Natural killer cell (primary cell): ENCODE measurements at places on chromosomes 16 and 17.

GRCh38 chr17:75047398-75048098 lies 523 bp downstream of the KCTD2 start:
- DNase-seq: peak; percentile 32
- peak overlapping the region; percentile 92 for H3K4me3 ChIP-seq
- H3K36me3 ChIP-seq: peaks cover 10% of the 10 kb centered on the region
- H3K27me3 ChIP-seq: no peaks in the 10 kb centered on the region
- peak overlapping the region; percentile 30 for H3K27ac ChIP-seq

DNA sequence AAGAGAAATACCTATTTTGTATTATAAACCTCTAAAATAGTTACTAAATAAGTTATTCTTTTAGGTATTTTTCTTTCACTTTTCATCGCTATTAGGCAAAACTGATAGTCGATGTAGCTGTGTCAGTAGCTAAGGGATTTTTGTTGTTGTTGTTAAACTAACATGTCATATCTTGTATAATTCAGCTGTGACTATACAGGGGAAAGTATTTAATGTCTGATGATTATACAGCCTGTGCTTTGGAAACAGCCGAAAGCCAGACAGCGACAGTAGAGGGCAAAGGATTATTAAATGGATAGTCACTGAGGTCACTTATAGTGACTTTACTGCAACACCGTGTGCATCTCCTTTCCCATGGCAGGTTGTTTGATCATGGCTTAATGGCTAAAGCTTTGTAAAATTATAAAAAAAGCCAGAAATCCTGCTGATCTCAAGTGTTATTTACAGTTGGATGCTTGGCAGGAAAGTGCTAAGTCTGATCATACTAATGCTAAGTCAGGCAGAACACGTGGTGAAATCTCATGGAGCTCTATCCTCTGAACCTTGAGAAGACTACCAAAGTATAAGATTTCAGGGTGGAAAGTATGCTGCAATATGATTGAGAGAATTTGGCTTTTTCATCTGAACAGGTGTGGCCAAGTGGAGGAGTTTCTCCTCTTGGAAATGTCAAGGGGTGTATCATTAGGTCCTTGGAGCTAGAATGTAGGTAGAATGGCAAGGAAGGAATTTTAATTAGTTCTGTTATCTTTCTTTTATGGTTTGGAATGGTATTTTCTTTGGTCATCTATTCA lies 88.4 kb downstream of the FTO start:
- H3K4me3 ChIP-seq: no peak overlapping the region
- H3K27ac ChIP-seq: no peak overlapping the region
- no peak for DNase-seq

- no peak for DNase-seq
- no peaks in the 10 kb centered on the region for H3K4me1 ChIP-seq
- no peak overlapping the region for H3K4me3 ChIP-seq
- no peaks in the 10 kb centered on the region for H3K27me3 ChIP-seq
Measured at GRCh38 chr16:55671974-55672280, 16.1 kb downstream of the SLC6A2 start.

GRCh38 chr17:82041144-82041814 lies 3.8 kb upstream of the DCXR start:
- no peaks in the 10 kb centered on the region for H3K36me3 ChIP-seq
- H3K4me1 ChIP-seq: peaks cover 14% of the 10 kb centered on the region
- DNase-seq: no peak
- no peaks in the 10 kb centered on the region for H3K27me3 ChIP-seq
- H3K4me3 ChIP-seq: no peak overlapping the region

- peaks cover 33% of the 10 kb centered on the region for H3K4me1 ChIP-seq
- H3K27me3 ChIP-seq: peaks cover 18% of the 10 kb centered on the region
- H3K4me3 ChIP-seq: no peak overlapping the region
- H3K27ac ChIP-seq: no peak overlapping the region
- DNase-seq: no peak
Measured at GRCh38 chr17:76138234-76138895, 2.7 kb downstream of the FOXJ1 start.

DNA sequence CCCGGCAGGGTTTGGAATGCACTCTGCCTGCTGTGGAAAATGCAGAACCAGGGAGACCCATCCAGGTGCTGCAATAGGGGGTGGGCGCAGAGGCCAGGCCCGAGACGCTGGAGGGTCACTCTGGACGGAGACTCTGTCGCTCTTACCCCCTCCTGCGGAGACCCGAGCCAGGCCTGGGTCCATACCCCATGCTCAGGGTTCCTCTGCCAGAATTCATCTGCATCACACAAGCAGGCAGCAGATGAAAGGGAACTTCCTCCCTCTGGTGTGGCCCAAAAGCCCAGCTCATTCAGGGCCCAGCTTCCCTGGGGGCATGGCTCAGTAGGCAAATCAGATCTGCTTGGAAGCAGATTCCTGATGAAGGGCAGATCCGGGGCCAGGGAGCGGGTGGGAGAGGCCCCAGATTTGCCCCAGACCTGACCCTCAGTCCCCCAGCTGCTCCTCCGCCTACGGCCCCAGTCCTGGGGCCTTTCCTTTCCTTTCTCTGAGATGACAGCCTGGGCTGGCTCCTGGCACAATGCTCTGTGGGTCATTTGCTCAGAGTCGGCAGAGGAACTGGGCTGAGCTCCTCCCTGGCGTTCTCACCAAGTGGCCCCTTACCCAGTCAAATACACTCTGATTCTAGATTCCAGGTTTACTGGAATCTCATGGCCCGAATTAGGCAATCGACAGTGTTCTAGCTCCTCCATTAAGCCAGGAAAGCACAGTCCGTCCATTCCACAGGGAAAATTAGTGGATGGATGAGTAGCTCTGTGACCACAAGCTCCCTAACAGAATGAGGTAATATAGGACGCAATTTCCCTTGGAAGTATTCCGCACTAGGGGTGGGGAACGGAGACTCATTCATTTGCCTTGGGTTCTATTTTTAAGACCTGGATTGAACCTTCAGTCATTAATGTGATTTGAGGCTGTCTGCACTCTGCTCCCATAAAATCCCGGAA lies 19.1 kb upstream of the RASD1 start:
- H3K27ac ChIP-seq: no peak overlapping the region
- no peaks in the 10 kb centered on the region for H3K27me3 ChIP-seq
- no peak overlapping the region for H3K4me3 ChIP-seq
- H3K36me3 ChIP-seq: no peaks in the 10 kb centered on the region
- DNase-seq: no peak
- H3K4me1 ChIP-seq: no peaks in the 10 kb centered on the region

GRCh38 chr17:27549251-27549893 lies 81.6 kb upstream of the LGALS9 start:
- no peak overlapping the region for H3K27ac ChIP-seq
- no peaks in the 10 kb centered on the region for H3K36me3 ChIP-seq
- H3K4me3 ChIP-seq: no peak overlapping the region
- DNase-seq: no peak
- peaks cover 24% of the 10 kb centered on the region for H3K4me1 ChIP-seq

DNA sequence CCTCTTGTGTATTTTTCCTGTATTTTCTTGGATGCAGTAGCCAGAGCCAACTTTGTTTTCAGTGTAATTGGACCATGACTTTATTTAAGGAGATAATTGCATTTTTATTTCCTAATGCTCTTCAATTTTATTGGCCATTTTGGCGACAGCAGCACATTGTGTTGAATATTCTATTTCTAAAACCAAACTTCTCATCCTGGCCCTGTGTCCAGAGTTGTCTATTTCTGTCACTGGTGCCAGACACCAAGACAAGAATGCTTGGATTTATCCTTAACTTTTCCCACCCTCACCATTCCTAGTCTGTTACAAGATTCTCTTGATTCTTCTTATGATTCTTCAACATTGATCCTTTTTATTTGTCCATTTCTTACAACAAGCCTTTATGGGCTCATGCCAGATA lies 37.1 kb downstream of the ARHGAP44 start:
- no peak for DNase-seq
- H3K27ac ChIP-seq: no peak overlapping the region
- H3K4me1 ChIP-seq: no peaks in the 10 kb centered on the region
- no peak overlapping the region for H3K4me3 ChIP-seq
- no peaks in the 10 kb centered on the region for H3K36me3 ChIP-seq
- no peaks in the 10 kb centered on the region for H3K27me3 ChIP-seq

DNA sequence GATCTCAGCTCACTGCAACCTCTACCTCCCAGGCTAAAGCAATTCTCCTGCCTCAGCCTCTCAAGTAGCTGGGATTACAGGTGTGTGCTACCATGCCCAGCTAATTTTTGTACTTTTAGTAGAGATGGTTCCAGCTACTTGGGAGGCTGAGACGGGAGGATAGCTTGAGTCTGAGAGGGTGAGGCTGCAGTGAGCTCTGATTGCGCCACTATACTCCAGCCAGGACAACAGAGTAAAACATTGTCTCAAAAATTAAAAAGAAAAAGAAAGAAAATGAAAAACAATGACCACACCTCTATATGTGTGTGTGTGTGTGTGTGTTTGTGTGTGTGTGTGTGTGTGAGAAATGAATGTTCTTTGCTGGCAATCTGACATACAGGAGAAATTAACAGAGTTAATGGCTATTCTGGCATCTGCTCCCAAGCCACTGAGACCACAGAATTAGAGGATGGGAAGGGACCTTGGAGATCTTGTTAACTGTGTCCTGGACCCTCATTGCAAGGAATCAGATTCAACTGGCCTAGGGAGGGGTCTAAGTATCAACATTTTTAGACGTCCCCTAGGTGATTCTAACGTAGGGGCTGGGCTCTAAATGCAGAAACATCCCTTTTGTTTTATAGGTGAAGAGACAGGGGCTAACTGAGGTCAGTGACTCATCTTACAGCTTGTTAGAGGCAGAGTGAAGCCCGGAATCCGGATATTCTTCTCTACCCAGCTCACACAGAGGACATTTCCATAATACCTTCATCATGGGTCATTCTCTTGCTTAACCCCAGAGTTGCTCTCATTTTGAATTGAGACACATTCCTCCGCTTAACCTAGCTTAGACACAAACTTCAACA lies 16.4 kb upstream of the MARCHF10 start:
- no peak for DNase-seq
- H3K27me3 ChIP-seq: no peaks in the 10 kb centered on the region
- H3K27ac ChIP-seq: no peak overlapping the region
- H3K4me3 ChIP-seq: no peak overlapping the region
- H3K4me1 ChIP-seq: no peaks in the 10 kb centered on the region

GRCh38 chr17:76395980-76396379 lies 11.6 kb downstream of the SPHK1 start:
- no peak overlapping the region for H3K27ac ChIP-seq
- H3K27me3 ChIP-seq: no peaks in the 10 kb centered on the region
- H3K36me3 ChIP-seq: peaks cover 54% of the 10 kb centered on the region
- H3K4me1 ChIP-seq: no peaks in the 10 kb centered on the region
- no peak overlapping the region for H3K4me3 ChIP-seq

DNA sequence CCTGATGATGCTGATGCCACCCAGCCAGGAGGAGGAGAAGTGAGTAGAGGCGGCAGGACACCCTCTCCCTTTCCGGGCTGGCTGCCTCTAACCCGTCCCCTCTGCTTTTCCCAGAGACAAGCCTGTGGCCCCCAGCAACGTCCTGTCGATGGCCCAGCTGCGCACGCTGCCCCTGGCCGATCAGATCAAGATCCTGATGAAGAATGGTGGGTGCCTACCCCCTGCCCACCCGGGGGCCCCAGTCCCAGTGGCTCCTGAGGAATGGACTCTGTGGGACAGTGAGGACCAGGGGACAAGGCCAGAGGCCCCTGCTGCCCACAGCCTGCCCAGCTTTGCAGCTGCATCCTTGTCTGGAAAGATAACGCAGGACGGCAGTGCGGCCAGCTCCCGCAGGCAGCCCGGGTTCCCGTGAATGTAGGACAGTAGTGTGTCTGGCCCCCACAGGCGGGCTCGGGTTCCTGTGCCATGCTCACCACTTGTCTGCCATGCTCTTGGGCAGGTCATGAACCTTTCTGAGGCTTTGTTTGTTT lies 19.9 kb downstream of the POLR3E start:
- DNase-seq: no peak
- no peak overlapping the region for H3K27ac ChIP-seq

GRCh38 chr17:45814622-45815606 lies 29.8 kb upstream of the SPPL2C start:
- no peaks in the 10 kb centered on the region for H3K27me3 ChIP-seq
- no peak for DNase-seq
- no peaks in the 10 kb centered on the region for H3K4me1 ChIP-seq
- no peak overlapping the region for H3K4me3 ChIP-seq
- no peaks in the 10 kb centered on the region for H3K36me3 ChIP-seq

DNA sequence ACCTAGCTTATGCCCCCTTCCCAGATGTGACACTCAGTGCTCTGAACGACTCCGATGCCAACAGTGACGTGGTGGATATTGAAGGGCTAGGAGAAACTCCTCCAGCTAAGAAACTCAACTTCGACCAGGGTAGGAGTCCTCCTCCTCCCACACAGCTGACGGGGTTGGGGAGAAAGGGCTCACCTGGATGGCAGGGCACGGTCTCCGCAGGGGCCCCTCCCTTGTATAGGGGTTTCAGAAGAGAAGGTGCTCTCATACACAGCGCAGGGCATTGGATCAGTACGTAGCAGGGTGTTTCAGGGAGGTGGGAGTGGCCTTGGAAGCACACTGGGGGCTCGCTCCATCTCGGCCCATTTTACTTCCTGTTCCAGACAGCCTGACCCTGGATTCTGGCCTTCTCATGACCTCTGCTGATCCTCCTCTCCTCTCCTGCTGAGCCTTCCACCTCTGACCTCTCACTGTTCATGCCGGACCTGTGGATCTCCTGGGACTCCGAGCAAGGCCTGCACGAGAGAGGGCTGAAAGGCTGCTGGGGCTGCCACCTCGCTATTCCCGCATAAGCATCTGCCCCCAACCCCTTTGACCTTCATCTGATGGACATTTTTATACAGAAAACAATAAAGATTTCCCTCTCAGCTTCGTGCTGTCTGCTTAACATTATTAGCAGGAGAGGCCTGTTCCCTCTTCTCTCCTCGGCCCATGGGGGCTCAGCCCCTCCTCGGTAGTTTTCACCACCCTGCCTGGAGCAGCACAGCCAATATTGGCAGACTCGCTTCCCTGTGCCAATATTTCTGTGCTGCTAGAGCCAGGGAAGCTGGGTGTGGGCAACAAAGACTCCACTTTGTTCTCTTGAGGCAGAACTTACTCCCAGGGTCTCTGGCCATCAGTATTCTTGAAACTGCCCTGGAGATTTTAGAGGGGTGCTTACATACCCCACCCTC lies 4.7 kb downstream of the RNASEK start:
- peaks cover 66% of the 10 kb centered on the region for H3K4me1 ChIP-seq
- no peak overlapping the region for H3K27ac ChIP-seq
- no peaks in the 10 kb centered on the region for H3K27me3 ChIP-seq
- no peak for DNase-seq
- H3K36me3 ChIP-seq: peaks cover 8% of the 10 kb centered on the region

DNA sequence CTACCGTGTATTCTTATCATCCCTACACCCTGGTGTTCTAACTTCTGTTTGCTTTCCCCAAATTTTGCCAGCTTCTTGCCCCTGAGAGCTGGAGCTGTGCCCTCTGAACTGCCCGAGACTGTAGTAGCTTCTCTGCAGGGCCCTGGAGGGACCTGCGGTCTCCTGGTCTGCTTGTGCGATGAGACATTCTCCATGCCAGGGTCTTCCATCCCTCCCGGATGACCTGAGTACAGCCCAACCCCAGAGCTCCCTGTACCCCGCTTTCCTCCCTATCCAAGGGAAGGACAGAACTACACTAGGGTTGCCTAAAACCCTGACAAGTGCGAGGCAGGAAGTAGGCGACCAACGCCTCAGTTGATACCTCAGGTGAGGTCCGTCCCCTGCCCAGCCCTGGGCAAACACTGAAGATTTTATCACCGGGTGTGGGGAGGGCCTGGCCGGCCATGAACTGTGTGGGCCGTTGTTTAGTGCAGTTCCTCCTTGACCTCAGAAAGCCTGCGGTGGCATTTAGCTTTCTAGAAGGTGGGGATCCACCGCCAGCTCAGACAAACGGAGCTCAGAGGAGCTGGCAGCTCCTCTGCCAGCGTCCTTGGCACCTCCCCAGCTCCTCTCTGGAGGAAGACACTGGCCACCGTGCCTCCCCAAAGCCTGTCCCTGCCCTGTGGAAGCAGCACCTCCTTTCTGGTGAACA lies 13.7 kb downstream of the CANT1 start:
- H3K4me3 ChIP-seq: no peak overlapping the region
- no peaks in the 10 kb centered on the region for H3K27me3 ChIP-seq
- H3K27ac ChIP-seq: no peak overlapping the region

- H3K27ac ChIP-seq: no peak overlapping the region
- DNase-seq: no peak
Measured at GRCh38 chr17:73090396-73091202, 1.9 kb downstream of the SLC39A11 start.
